ENCODE measurements at places on chromosomes 13 and 19.

DNA sequence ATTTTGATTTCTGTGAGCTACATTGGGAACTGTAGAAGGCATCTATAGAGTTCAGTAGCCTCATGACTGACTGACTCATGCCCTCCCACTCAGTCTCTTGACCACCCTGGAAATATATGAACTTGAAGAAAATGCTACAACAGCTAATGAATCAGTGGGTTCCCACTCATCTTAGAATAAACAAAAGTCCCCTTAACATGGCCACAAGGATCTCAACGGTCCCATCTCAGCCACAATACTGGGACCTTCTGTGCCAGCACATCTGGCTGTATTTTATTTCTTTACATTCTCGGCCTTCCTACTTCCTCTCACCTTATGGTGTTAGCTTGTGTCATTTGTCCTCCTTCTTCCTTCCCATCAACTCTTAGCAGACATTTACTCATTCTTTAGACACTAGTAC, 619.8 kb downstream of the DCT start:
- no peak for DNase-seq

DNA sequence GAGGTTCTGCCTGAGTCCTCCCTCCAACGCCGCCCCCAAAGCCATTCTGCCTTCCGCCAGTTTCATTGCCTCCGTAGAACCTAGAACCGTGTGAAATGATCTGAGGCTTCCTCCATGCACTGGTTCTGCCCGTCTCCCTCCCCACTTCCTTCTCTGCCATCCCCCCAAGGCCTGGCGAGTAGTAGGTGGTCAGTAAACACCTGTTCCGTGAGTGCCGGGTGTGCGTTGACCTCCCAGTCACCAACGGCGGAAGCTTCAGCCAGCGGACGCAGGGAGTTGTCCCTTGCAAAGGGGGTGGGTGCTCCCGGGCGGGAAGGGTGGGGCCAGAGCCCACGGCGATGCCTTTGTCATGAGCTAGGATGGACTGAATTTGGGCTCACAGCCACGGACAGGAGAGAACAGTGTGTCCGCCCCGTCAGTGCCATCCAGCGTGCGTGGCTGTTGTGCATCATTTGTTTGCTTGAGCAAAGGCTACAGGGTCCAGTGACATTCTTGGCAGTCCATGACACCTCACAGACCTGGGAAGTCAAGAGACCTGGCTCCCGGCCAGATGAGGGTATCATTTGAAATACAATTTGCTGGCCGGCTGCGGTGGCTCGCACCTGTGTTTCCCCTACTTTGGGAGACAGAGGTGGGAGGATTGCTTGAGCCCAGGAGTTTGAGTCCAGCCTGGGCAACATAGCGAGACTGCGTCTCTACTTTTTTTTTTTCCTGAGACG, 43.1 kb downstream of the NFIC start:
- no peak for DNase-seq

GRCh38 chr19:478236-478903, 17.5 kb upstream of the SHC2 start:
- no peak for DNase-seq

DNA sequence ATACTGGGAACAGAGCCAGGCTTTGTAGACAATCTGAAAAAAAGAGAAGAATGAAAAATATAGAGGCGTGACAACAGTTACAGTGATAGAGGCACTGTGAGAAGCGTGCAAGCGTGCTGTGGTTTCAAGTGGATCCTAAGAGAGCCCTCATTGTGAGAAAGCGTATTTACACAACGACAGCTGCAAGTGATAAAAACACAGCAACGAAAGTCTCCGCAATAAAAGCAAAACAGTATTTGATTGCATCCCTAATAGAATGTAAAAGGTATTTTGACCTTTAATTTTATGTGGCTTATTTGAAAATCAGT, 642.7 kb upstream of the ARGLU1 start:
- no peak for DNase-seq

DNA sequence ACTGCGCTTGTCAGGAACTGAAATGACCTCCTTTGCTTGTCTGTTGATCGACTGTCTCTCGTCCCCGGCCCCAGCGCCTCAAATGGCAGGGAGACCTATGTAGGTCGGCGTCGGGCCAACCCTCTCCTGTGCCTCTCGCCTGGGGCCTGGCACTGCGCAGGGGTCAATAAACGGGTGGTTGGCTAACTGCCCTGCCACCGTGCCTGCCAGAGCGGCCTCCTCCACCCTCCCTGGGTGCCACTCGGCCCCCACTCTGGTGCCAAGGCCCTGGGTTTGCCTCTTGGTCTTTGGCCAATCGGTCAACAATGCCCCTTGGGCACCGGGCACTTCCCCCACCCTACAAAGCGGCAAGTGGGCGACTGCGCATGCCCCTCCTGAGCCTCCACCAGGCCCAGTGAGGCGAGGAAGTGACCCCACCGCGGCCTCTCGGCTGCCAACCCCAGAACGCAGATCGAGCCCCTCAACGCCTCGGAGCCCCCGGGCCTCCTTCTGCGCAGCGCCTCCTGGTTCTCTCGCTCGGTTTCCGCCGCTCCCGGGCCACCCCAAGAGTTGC, 1.1 kb downstream of the KEAP1 start:
- DNase-seq = peak; percentile 76

DNA sequence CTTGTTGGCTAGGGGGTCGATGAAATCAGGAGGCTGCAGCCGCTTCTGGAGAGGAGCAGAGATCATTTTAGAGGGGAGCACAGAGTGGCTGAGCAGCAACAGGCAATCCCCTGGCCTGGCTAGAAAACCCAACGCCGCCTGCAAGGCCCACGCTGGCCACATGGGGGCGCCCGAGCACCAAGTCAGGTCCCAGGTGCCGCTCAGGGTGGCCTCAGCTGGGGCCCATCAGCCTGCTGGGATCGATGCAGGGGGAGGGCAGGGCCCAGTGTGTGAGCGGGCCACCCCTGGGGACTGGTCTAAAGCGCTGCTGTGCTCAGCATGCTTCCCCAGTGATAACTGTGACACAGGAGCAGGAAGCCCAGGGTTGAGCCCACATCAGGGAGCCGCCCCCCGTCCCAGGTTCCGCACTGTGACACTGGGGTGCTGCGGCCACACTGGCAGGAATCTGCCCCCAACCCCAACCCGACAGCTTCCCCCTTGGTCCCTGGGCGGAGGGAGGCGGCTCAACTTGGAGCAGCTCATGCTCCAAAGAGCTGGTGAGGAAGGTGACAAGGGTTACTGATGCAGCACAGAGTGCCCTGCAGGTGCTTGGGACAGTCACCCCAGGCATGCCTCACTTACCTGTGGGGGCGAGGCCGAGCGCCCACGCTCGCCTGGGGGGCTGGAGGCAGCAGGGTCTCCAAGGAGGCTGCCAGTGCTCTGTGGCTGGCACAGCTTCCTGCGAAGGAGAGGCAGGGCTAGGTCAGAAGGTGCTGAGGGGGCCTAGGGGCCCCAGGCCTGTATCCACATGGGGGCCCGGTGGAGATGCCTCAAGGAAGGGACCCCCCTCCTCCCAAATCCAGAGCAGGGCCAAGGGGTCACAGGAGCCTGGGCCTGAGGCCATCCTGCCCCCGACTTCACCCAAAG, 13.3 kb upstream of the ISYNA1 start:
- DNase-seq = peak; percentile 97

- no peak for DNase-seq
Observed at GRCh38 chr19:20388706-20389225, 176.8 kb downstream of the ZNF737 start.

GRCh38 chr13:60152904-60153303, 10.8 kb downstream of the DIAPH3 start:
- DNase-seq = no peak

GRCh38 chr13:25037057-25037813, 58.7 kb upstream of the PABPC3 start:
- DNase-seq = peak; percentile 53

GRCh38 chr13:52931131-52931530, 82.7 kb upstream of the PCDH8 start:
- no peak for DNase-seq

- DNase-seq = no peak
Observed at GRCh38 chr19:45150180-45150579, 10.6 kb downstream of the NKPD1 start.

DNA sequence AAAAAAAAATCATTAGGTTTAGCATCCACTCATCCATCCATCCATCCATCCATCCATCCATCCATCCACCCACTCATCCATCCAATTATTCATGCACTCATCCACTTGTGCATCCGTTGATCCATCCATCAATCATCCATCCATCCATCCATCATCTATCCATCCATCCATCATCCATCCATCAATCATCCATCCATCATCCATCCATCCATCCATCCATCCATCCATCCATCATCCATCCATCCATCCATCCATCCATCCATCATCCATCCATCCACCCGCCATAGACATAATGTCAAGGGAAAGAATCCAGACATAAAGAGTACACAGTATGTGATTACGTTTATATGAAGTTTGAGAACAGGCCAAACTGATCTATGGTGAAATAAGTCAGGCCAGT, 9.0 kb upstream of the SELENOW start:
- DNase-seq = no peak

DNA sequence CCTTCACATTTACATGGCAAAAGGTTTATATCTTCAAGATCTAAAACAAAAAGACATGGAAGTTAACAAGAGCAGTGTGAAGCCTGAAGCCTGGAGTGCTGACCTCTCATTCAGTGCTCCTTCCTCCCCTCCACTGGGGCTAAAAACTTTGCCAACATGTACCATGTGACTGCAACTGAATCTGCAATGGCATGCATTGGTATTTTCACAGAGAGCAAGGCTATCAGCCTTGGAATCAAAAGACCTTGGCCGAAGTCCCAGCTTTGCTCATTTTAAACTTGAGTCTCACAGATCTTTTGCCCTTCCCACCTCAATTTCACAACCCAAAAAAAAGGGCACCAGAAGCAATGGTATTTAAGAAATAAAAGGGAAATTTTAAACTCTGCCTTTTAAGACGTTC, 325.1 kb downstream of the DCT start:
- DNase-seq = no peak

GRCh38 chr19:47058621-47059022, 10.2 kb upstream of the TMEM160 start:
- no peak for DNase-seq

GRCh38 chr13:26310003-26310402, 56.1 kb downstream of the CDK8 start:
- DNase-seq = no peak

DNA sequence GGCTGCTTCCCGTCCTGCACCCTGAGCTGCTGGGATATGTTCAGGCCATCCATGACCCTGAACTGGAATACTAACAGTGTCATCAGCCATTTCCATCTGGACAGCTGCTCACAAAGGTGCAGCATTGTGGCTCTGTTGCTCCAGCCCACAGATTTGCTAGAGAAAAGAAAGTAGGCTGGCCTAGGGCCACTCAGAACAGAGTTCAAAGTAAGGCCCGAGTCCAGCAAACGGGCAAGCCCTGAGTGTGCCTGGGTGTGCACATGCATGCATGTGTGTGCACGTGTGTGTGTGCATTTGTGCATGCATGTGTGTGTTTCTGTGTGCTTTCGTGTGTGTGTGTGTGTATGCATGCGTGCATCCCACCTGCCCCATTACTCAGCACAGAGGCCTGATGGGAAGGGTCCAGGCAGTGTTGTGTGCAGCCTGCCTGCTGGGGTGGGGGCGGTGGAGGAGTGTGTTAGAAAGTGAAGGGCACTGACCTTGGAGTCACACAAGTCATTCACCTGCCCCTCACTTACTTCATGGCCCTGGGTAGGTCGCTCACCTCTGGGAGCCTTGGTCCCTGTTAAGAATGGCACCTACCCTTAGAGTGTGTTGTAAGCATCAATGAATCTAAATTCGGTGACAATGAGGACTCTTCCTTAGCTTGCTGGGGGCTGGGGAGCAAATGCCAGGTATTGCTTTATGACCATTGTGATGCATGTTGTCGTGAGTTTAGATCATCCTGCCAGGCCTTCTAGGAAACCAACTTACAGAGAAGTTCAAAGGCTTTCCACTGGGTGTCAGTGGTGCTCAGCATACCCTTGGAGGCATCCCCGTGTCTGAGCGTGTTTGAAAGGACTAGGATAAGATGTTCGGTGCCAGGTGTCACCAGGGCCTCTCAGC, 53.2 kb downstream of the GPR12 start:
- DNase-seq = peak; percentile 42

DNA sequence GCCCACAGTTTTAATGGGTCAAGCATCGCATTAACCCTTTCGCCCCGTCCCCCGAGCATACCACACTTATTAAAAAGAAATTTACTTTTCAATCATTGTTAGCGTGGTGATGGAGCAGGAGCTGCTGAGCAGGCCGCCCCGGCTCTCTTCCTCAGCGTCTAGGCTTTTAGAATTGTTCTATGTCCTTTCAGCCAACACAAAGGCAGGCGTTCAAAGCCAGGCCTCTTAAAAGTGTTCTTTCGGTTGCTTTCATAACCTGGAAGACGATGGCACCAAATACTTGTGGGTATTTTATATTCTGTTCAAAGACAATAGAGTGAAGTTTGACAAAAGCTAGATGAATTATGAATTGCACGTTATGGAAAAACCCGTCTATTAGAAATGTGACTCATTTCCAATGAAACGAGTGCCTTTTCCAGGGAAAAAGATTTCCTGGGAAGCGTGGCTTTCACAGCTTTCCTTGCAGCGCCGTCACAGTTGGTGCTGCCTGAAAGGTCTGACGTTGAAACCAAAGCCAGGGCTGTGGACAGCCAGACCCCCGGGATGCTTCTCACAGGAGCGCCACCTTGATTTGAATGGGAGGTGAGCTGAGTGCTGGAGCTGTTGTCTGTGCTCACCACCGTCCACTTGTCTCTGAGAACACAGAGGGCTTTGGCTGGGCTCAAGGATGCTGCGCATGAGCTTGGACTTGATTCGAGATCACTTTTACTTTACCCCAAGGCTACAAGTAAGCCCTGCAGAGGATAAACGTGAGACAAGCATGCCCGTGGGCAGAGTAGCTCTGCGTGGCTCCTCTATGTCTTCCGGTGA, 78.8 kb downstream of the SOX1 start:
- DNase-seq = no peak

DNA sequence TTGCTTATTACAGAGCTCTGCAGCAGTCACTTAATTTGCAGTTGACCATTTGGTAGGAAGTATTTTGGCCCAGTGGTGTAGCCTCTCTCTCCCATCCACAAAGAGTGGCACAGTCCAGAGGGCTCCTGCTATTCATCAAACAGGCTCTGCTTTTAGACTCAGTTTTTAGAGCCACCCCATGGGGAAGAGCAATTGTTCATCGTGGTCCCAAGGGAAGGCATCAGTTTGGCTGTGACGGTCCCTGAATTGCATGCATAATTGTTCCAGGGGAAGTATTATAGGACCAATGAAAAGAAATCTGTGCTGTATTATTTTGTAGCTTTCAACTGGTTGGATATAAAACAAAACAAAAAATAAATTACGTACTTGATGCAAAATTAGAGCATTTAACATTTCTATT, 799.0 kb downstream of the DACH1 start:
- DNase-seq = no peak

GRCh38 chr19:9936326-9937000, at the start of gene OLFM2:
Gene OLFM2, minus strand, starts transcription at chr19:9936515. Its CDS starts 149 bp downstream, at chr19:9936366.
- no peak for DNase-seq

DNA sequence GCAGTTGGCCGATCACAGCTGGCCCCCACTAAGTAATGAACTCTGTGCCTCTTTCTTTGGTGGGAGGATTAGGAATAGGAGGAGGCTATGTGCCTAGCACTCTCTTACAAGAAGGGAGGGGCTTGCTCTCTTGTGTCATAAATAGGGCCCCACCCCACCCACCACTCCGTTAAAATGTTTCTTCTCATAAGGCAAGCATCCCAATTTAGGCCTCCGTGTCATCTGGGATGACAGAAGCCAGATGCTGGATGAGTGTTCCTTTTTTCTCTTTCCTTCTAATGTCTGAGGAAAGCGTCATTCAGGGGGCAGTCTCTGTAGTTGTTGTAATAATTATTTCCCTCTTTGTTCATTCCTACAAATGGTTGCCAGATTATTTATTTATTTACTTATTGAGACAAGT, at the start of gene LIPE:
Gene LIPE (minus strand): TSS at position 76 of the 400 bp plus-strand sequence. CDS start 239 bp downstream, outside the sequence.
- DNase-seq = no peak
